ENCODE measurements at places on chromosomes 5 and 9. TPM values are rescaled to one million over a fixed set of nuclear protein-coding genes. Genes with fewer than 3 reads are reported as not detected.

DNA sequence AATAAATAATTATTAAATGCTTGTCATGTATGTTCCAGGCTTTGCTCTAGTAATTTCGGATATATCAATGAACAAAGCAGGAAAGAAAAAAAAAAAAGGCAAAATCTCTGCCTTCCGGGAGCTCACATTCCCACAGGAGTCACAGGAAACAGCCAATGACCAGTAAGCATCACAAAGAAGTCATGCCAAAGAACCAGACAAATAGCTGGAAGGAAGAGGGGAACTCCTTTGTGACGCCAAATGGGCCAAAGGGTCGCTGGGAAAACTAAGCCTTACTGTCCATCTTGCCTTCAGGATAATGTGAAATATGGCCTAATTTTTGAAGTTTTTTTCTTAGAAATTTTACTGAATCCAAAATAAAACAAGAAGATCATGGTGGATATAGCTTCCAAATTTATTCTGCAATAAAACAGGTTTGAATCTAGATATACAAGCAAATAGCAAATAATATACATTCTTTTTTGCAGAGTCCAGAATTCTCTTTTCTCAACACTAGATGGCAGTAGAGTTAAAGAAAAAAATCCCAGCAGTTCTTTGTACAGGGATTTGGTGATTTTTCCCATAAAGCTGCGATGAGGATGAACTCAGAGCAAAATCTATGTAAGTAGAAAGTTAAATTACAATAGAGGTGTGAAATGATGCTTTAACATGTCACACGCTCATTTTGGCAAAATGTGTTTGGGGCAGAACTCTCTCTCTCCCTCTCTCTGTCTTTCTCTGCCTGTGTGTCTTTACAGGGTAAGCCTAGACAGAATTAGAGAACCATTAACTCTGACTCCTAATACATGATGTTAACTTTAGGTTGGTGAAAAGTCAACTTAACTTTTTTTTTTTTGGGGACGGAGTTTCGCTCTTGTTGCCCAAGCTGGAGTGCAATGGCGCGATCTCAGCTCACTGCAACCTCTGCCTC lies 60.0 kb upstream of the TUT7 start:
- H3K27me3 ChIP-seq: no peaks in the 10 kb centered on the region
- no peak overlapping the region for H3K4me3 ChIP-seq
- H3K36me3 ChIP-seq: no peaks in the 10 kb centered on the region
- H3K27ac ChIP-seq: no peak overlapping the region
- no peak for DNase-seq

DNA sequence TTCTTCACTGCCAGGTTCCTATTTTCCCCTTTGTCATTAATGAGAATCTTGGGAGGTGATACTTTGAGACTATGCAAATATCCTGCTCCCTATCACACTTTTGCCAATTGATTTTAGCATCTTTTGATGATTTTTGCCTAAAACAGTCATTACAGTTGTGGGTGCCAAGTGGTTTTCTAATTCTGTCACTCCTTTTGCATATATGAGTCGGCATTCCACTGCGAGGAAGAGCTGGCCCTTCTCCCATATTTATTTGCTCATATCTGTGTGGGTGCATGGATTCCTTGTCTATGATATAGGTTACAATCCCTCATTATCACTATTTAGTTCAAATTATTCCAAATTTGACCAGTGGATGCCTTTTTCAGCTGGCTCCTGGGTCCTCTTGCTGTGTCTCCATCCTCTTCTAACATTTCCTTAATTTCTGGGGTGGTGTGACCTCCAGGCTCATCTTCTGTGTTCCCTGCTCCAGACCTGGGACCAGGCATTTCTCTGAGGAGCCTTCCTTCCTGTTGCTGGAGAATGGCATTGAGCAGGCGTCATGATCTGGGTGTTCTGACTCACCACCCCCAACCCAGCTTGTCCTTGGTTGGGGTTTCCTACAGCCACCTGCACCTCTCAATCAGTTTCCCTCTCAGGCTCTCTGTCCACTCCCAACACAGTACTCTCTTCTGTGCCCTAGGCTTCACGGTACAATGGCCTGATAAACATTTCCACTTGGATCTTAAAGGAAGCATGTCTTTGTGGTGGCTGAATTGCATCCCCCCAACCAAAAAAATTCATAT lies 106.7 kb downstream of the NXNL2 start:
- H3K27me3 ChIP-seq: no peaks in the 10 kb centered on the region
- no peaks in the 10 kb centered on the region for H3K4me1 ChIP-seq
- H3K4me3 ChIP-seq: no peak overlapping the region
- no peak overlapping the region for H3K27ac ChIP-seq
- no peaks in the 10 kb centered on the region for H3K36me3 ChIP-seq

DNA sequence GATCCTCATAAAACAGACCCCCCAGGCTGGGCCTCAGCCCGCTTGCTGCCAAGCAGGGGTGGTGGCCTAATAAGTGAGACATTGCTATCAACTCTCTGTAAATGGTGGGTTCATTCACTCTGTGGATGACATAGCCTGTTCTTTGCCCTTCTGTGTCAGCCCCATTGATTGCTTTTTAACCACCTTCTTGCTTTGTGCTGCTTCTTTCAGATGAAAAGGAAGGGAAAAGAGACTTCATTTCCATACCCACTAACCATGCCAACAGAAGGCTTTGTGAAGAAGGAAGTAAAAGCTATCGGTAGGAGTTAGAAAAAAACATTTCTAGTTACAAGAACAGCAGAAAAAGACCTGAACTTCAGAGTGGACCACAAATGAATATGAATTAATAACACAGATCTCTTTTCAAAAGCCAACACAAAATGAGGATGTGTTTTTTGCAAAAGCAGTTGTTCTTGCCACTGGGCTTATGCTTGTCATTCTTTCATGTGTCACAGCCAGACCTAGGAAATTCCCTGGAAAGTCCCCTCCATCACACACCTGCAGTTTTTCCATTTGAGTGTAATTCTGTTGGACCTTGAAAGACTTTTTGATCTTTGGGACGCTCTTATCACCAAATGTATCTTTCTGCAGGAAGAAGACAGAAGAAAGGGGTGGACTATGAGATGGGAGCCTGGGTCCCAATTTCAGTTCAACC lies 507.7 kb downstream of the CCDC171 start:
- H3K27me3 ChIP-seq: no peaks in the 10 kb centered on the region
- no peak overlapping the region for H3K27ac ChIP-seq
- H3K4me3 ChIP-seq: no peak overlapping the region
- no peaks in the 10 kb centered on the region for H3K4me1 ChIP-seq
- DNase-seq: no peak

- peaks cover 25% of the 10 kb centered on the region for H3K27me3 ChIP-seq
- peaks cover 10% of the 10 kb centered on the region for H3K4me1 ChIP-seq
- H3K4me3 ChIP-seq: no peak overlapping the region
- H3K36me3 ChIP-seq: no peaks in the 10 kb centered on the region
- peak; percentile 64 for DNase-seq
Measured at GRCh38 chr5:135979510-135979909, 24.7 kb upstream of the LECT2 start.

DNA sequence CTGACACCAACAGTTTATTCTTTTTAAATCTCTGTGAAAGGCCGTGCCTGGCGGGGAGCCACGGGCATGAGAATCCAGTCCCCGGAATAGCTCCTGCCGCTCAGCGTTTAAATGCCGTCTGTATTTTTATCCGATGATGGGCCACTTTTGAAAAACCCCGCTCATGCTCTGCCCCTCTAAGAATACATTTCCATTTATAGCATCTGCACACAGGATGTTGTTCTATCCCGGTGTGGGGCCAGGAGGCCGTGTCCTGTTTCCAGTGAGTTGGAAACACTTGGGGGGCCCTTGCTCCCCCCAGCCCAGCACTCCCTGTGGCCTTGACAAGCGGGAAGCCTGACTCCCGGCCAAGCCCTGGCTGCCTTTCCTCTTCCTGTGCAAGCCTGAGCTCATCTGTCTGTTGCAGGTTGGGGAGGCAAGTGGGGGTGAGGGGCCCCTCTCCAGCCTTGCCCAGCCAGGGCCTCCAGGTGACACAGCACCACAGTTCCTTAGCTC lies 39.0 kb downstream of the ERGIC1 start:
- no peak overlapping the region for H3K4me3 ChIP-seq
- peak overlapping the region; percentile 86 for H3K27ac ChIP-seq
- peaks cover 85% of the 10 kb centered on the region for H3K4me1 ChIP-seq

DNA sequence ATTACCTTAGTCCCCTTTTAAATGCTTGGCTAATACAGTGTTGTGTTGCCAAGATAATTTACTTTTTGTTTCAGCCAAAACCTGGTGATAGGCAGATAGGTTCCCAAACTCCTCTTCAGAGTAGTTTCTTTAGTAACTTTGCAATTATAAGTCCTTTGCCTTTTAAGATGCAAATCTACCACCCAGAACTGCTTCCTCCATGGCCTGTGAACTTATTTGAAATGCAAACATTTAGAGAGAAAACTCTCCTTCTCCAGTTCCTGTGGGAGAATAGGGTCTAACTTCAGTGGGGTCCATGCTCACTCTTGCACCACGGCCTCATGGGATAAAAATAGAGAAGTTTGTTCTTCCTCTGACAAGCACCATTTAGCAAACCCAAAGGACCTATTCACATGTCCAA lies 1955.4 kb upstream of the CDH6 start:
- H3K4me3 ChIP-seq: no peak overlapping the region
- H3K27me3 ChIP-seq: no peaks in the 10 kb centered on the region
- H3K36me3 ChIP-seq: no peaks in the 10 kb centered on the region
- no peak overlapping the region for H3K27ac ChIP-seq

- H3K27ac ChIP-seq: no peak overlapping the region
- H3K27me3 ChIP-seq: no peaks in the 10 kb centered on the region
- DNase-seq: no peak
- no peaks in the 10 kb centered on the region for H3K36me3 ChIP-seq
- H3K4me3 ChIP-seq: no peak overlapping the region
- H3K4me1 ChIP-seq: no peaks in the 10 kb centered on the region
Measured at GRCh38 chr9:126893079-126893478, 21.5 kb upstream of the RALGPS1 start.

GRCh38 chr5:107605596-107606125 lies 65.1 kb downstream of the EFNA5 start:
- no peaks in the 10 kb centered on the region for H3K4me1 ChIP-seq
- no peak for DNase-seq
- H3K27me3 ChIP-seq: no peaks in the 10 kb centered on the region
- H3K27ac ChIP-seq: no peak overlapping the region
- no peaks in the 10 kb centered on the region for H3K36me3 ChIP-seq
- no peak overlapping the region for H3K4me3 ChIP-seq

DNA sequence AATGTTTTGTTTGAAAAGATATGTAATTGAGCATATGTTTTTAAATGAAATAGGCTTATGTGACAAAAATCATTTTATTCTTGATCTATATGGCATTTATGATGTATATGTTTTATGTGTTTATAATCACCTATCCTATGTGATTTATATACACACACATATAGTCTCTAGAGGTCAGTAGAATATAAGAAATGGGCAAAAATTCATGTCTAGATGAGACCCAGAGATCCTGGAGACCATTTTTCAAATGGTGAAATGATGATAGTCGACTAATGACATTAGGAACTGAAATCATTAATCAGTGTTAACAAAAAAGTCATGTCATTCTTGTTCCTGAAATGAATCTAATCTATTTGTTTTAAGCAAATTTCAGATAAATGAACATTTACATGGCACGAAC lies 709.2 kb upstream of the WWC1 start:
- H3K27me3 ChIP-seq: peaks cover 12% of the 10 kb centered on the region
- DNase-seq: no peak
- H3K4me3 ChIP-seq: no peak overlapping the region
- H3K36me3 ChIP-seq: no peaks in the 10 kb centered on the region
- no peak overlapping the region for H3K27ac ChIP-seq

DNA sequence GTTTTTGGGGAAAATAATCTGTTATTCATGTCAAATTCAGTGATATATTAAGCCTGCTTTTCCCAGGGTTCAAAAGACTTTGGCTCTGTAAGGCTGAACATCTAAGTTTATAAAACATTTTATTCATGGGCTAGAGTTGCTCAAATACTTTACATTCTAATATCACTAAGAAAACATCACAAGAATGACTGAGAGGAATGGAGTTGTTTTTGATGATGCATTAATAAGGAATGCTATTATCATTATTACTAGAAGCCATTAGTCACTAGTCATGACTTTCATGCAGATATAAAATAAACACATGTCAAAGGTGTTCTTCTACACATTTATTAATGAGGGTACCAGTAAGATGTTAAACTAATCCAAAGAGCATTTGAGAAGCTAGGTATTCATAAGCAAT lies 185.5 kb upstream of the KCNN2 start:
- H3K27ac ChIP-seq: no peak overlapping the region
- H3K27me3 ChIP-seq: no peaks in the 10 kb centered on the region
- H3K36me3 ChIP-seq: no peaks in the 10 kb centered on the region
- DNase-seq: no peak
- no peak overlapping the region for H3K4me3 ChIP-seq

DNA sequence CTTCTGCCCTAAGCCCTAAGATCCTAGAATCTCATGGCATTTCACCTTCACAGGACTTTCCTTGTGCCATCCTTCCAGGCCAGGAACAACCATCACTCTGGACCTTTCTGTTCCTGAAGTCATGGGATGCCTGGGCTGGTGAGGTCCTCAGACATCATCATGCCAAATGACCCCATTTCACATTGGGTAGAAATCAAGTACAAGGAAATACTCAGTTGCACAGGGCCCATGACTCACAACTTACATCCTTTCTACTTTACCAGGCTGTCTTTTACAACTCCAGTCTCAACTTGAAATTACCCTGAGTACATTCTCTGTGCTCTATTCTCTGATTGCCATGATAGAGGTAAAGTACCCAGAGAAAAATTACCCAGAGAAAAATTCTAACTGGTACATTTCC lies 167.1 kb downstream of the PIK3R1 start:
- no peak overlapping the region for H3K4me3 ChIP-seq
- H3K27ac ChIP-seq: peak overlapping the region; percentile 67
- peaks cover 32% of the 10 kb centered on the region for H3K4me1 ChIP-seq
- no peaks in the 10 kb centered on the region for H3K27me3 ChIP-seq
- DNase-seq: no peak

DNA sequence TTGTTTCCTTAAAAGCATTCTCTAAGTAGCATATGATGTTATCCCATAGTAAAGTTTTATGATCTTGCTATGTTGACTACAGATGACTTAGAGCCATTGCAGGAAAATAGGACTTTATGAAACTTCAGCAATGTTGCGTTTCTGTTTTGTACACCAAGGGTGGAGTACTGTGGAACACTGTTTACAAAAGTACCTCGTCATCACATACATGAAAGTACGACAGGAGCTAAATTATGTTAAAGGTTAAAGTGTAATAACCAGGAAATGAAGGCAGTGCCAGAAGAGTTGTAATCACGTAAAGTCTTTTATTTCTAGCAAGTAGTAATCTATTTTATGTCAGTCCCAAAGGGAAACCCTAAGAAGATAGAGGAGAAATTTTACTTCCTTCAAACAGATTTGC lies 50.9 kb downstream of the C9orf85 start:
- no peak overlapping the region for H3K4me3 ChIP-seq
- no peak for DNase-seq
- H3K27me3 ChIP-seq: no peaks in the 10 kb centered on the region
- H3K4me1 ChIP-seq: peaks cover 3% of the 10 kb centered on the region
- H3K27ac ChIP-seq: no peak overlapping the region

Gene FOXD4L5
- 0.24 TPM for total RNA-seq

Gene SOX30
- total RNA-seq: 0.15 TPM

Gene PCDHB7
- 3.8 TPM for total RNA-seq

Gene TOR2A
- 21.8 TPM for total RNA-seq

Gene DNAI1
- 4.1 TPM for total RNA-seq

Gene ERAP2
- total RNA-seq: 34.5 TPM

Gene BARX1
- not detected for total RNA-seq

Gene PCDHGB2
- 2.6 TPM for total RNA-seq

Gene ZNF483
- 7.5 TPM for total RNA-seq
